Spinal cord (tissue), 10 donors: ENCODE measurements at places on chromosomes 7 and 10. TPM values are rescaled to one million over a fixed set of nuclear protein-coding genes. Genes with fewer than 3 reads are reported as not detected.

The UNCX gene
- 0.69 TPM for total RNA-seq

DNA sequence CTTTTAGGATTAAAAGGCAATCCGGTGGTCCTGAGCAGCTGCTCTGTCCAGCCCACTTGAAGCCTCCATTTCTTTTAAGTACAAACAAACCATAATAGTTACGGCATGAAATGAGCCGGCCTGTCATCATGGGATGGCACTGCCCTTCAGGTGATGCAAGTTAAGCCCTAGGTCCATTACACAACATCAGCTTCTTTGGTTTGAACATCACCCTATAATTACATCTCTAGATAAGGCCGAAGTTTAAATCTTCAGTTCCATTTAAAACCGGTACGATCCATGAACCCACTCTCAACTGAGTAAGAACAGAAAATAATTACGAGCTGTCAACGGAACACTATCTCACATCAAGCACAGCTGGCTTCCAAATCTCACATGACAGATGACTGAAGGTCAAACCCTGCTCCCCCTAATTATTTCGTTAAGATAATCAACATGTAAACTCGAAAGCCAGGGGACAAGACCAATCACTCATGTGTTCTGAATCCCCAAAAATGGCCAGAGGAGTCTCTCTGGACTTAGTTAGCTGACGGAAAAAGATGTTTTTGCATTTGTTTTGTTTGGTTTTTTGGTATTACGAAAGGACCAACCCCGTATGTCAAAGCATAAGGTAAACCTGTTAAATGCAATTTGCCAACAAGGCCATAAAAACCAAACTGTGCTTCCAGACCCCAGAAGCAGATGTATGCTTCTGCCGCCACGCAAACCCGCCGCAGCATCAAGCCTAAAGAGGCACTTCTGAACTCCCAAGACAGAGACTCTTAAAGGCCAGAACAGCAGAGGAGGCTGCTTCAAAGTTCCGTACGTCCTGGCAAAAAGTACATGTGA, 10.8 kb downstream of the GNA12 start:
- DNase-seq, result no peak

GRCh38 chr7:151597541-151598444, 78.1 kb upstream of the RHEB start:
- DNase-seq, result no peak

The CALML5 gene
- total RNA-seq, result not detected

The LRRTM3 gene
- total RNA-seq, result 16.5 TPM

The FRMPD2 gene
- 5.5 TPM for total RNA-seq

The NUTM2E gene
- 0.79 TPM for total RNA-seq

GRCh38 chr10:32210306-32211045, 136.5 kb downstream of the EPC1 start:
- no peak for DNase-seq

The SRRM3 gene
- 7.2 TPM for total RNA-seq

DNA sequence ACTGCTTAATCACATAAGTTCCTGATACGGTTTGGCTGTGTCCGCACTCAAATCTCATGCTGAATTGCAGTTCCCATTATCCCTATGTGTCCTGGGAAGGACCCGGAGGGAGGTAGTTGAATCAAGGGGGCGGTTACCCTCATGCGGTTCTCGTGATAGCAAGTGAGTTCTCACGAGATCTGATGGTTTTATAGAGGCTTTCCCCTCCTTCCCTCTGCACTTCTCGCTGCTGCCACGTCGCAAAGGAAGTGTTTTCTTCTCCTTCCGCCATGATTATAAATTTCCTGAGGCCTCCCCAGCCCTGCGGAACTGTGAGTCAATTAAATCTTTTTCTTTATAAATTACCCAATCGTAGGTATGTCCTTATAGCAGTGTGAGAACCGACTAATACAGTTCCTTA, 226.2 kb downstream of the SKAP2 start:
- DNase-seq, result no peak

The HOXA3 gene
- 6.2 TPM for total RNA-seq

GRCh38 chr10:71133710-71134686, 78.4 kb upstream of the UNC5B start:
- DNase-seq, result no peak

The BTBD16 gene
- 0.59 TPM for total RNA-seq

GRCh38 chr7:86328801-86329433, 314.8 kb upstream of the GRM3 start:
- no peak for DNase-seq

- DNase-seq, result no peak
These were observed 63.4 kb upstream of the SYPL1 start for GRCh38 chr7:106175507-106175906.

- DNase-seq, result no peak
These were observed 31.2 kb downstream of the LRRC4 start for GRCh38 chr7:128000048-128000447.

- DNase-seq, result no peak
These were observed 93.0 kb upstream of the DNAAF5 start for GRCh38 chr7:633381-634018.

DNA sequence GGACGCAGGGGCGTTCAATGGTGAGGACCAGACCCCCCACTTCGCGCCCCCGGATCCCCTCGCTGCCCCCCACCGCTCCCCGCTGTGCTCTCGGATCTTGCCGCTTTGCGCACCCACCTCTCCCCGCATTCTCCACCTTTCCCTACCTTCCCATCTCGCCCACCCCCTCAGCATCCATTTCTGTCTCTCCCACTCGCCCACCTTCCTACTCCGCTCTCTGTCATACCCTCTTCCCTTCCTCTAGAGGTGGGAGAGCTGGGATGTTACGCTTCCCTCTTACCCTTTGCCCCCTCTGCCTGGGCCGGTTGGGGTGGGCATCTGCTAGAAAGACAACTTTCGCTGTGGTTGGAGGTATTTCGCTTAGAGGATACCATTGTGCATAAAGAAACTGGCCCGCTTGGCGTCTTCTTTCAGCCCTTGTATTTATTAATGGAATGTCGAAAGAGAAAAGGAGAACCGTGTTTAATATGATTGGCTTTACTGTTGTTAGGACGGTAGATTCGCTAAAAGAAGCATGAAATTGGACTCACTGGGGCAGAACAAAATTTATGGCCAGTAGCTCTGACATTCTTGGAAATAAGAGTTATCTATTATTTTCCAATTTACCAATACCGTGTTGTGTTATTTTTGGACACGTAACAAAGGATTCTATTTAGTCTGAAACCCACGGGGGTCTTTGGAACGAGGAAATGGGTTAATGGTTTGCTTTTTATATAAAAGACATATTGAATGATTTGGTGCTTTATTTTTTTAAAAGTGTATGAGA, 873 bp downstream of the PRKAR2B start:
- no peak for DNase-seq

The BMS1 gene
- total RNA-seq, result 17.6 TPM
